Prostate gland (tissue), 2 donors: ENCODE measurements at places on chromosomes 1 and 21. TPM values are rescaled to one million over a fixed set of nuclear protein-coding genes. Genes with fewer than 3 reads are reported as not detected.

DNA sequence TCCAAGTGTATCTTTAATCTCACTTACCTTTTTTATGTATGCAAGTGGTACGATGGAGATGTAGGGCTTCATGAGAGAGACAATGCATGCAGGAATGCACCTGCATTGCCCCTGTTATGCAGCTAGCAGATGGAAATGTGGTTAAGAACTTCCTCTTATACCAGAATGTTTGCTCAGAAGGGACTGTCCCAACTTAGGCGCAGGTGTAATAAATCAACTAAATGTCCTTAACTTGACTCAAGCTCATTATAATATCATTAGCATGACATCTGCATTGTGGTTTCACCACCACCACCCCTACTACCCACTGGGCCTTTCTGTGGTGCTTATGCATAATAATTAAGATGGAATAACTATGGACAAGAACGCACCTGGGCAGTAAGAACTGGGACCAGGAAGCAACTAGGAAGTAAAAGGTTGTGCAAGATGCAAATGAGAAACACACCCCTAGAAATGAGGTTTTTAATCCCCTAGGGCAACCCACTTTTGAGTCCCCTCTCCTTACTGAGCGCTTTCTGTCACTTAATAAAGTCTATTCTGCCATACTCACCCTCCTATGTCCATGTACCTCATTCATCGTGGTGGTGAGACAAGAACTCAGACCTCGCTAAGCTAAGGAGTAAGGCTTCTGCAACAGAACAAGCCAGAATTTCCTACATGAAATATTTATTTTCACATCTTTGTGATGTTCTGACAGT lies 1103.3 kb upstream of the B3GALT2 start:
- DNase-seq: no peak
- H3K27ac ChIP-seq: no peak overlapping the region
- no peaks in the 10 kb centered on the region for H3K36me3 ChIP-seq
- no peak overlapping the region for H3K4me3 ChIP-seq
- H3K4me1 ChIP-seq: no peaks in the 10 kb centered on the region
- H3K27me3 ChIP-seq: no peaks in the 10 kb centered on the region

- peak; percentile 49 for DNase-seq
- no peaks in the 10 kb centered on the region for H3K27me3 ChIP-seq
- peak overlapping the region; percentile 97 for H3K27ac ChIP-seq
- H3K4me1 ChIP-seq: peaks cover 4% of the 10 kb centered on the region
- peak overlapping the region; percentile 55 for H3K4me3 ChIP-seq
- peaks cover 10% of the 10 kb centered on the region for H3K36me3 ChIP-seq
These were observed 1.1 kb downstream of the S100A11 start for GRCh38 chr1:152035539-152036266.

- DNase-seq: no peak
- H3K4me1 ChIP-seq: no peaks in the 10 kb centered on the region
- no peaks in the 10 kb centered on the region for H3K36me3 ChIP-seq
- no peaks in the 10 kb centered on the region for H3K27me3 ChIP-seq
These were observed 36.1 kb downstream of the BEND5 start for GRCh38 chr1:48740621-48741020.

DNA sequence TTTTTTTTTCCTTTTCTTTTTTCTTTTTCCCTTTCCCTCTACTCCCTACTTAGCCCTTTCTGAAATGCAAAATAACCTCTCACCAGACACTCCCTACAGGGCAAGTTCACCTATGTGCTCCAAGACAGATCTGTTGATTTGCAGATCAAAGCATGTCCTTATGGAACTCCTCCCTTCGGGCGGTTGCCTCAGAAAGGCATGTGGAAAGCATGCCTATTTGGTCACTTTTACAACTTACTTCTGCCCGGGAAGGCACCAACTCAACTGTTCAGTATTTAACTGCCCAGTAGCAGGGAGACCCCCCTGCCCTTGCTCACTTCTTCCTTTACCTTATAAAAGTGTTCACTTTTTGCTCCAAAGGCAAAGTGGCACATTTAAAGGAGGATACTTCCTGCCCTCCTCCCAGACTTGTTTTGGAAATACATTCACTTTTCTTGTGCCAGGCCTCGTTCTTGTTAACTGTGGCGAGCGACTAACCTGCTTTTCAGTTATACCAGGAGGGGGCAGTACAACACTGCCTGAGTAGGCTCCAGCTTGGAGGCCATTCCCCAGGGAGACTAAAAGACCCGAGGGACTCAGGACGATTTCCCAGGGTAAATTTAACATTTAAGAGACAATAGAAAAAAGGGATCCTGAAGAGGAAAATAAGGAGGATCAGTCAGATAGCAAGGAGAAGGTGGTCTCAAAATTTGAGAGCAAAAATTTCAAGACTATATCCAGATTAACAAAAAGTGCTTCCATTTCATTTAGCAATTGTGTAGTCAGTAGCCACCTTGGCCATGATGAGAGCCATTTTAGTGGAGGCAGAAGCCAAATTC lies 12.3 kb upstream of the SLAMF7 start:
- peak; percentile 68 for DNase-seq
- no peak overlapping the region for H3K4me3 ChIP-seq
- no peaks in the 10 kb centered on the region for H3K4me1 ChIP-seq

DNA sequence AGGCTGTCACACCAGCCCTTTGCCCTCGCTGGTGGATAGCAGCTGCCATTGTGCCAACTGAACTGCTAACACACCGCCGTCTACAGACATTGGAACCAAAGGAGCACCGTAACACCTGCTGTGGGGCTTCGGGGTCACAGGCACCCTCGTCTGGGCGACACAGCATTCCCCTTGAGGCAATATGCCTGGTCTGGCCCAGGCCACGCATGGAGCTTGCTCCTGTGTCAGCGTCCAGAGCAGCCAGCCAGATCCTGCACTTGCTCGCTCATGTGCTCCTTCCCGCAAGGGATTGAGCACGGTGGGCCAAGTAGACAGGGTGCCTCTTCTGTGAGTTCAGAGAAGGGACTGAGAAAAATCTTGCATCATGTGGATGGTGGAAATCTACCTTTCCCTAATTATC lies 314.6 kb upstream of the PLD5 start:
- H3K27ac ChIP-seq: no peak overlapping the region
- H3K4me3 ChIP-seq: no peak overlapping the region
- H3K36me3 ChIP-seq: no peaks in the 10 kb centered on the region
- DNase-seq: no peak
- H3K4me1 ChIP-seq: no peaks in the 10 kb centered on the region

- peak overlapping the region; percentile 52 for H3K27ac ChIP-seq
- no peaks in the 10 kb centered on the region for H3K27me3 ChIP-seq
- no peaks in the 10 kb centered on the region for H3K36me3 ChIP-seq
- no peak overlapping the region for H3K4me3 ChIP-seq
- peaks cover 12% of the 10 kb centered on the region for H3K4me1 ChIP-seq
- DNase-seq: peak; percentile 63
These were observed 3.2 kb downstream of the SLC25A33 start for GRCh38 chr1:9542430-9542829.

- DNase-seq: no peak
- H3K4me3 ChIP-seq: no peak overlapping the region
- H3K27me3 ChIP-seq: no peaks in the 10 kb centered on the region
These were observed 137.9 kb downstream of the DENND1B start for GRCh38 chr1:197637406-197637805.

DNA sequence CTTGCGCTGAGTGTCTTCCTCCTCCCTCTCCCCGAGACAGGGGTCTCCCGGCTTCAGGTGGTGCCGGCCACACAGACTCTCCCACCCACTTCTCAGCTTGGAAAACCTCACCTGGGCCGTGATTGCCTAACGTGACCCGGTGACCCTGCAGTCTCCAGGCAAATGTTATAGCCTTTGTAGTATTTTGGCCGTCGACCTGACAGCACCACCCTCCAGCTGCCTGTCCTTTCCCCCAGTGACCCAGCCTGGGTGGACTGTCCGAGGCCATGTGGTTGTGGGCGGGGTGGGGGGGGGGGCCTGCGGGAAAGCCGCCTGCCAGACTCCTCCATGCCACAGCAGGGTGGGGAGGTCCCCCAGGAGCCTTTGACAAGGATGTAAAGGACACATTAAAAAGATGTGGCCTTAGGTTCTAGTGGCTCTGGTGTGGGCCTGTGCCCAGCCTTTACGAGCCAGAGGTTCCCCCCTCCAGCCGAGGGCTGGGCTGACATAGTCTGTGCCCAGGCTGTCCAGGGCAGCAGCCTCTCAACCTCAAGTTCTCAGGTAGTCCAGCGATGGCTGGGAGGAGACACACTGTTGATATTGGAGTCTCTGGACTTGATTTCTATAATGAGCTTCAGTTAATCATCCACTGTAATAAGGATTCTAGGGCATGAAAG lies 8.1 kb downstream of the TOR3A start:
- H3K27me3 ChIP-seq: no peaks in the 10 kb centered on the region
- no peak overlapping the region for H3K4me3 ChIP-seq
- H3K27ac ChIP-seq: no peak overlapping the region
- no peaks in the 10 kb centered on the region for H3K4me1 ChIP-seq
- DNase-seq: no peak

- no peak for DNase-seq
- no peak overlapping the region for H3K27ac ChIP-seq
- H3K4me1 ChIP-seq: peaks cover 4% of the 10 kb centered on the region
- no peaks in the 10 kb centered on the region for H3K27me3 ChIP-seq
- H3K4me3 ChIP-seq: no peak overlapping the region
These were observed 3.7 kb upstream of the TMEM39B start for GRCh38 chr1:32068957-32069588.

GRCh38 chr1:161114556-161114955 lies 3.3 kb downstream of the PFDN2 start:
- DNase-seq: no peak
- peaks cover 10% of the 10 kb centered on the region for H3K4me1 ChIP-seq
- no peaks in the 10 kb centered on the region for H3K36me3 ChIP-seq
- H3K27ac ChIP-seq: no peak overlapping the region
- no peaks in the 10 kb centered on the region for H3K27me3 ChIP-seq
- no peak overlapping the region for H3K4me3 ChIP-seq

GRCh38 chr1:157095551-157095950 lies 4.1 kb downstream of the ETV3L start:
- no peak overlapping the region for H3K27ac ChIP-seq
- H3K4me1 ChIP-seq: no peaks in the 10 kb centered on the region
- H3K27me3 ChIP-seq: no peaks in the 10 kb centered on the region
- no peak overlapping the region for H3K4me3 ChIP-seq
- no peak for DNase-seq

DNA sequence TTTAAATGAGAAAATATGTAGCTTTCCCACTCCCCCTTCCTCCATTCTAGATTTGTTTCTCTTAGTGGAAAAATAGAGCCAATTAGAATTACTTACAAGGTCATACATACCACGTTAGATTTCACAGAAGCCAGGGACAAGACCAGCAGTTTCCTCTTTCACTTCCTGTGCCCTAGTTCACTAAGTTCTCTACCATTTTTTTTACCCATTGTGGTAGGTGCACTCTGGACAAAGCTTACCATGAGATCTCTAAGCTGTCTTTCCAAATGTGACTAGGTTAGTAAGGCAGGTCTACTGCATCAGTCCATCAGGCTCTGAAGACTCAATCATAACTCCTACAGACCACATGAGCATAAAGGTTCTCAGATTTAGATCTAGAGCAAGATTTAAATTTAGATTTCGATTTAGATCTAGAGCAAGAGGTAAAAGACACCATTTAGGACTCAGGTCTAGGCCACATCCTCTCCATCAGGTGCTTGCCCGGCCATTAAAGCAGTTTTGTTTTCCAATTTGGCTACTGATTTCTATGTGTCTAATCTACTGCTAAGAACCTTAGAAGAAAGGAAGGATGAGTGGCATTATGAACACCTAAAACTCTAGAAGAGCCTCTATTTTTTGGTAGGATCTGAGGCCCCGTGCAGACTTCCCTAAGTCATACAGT lies 235.3 kb downstream of the FAF1 start:
- H3K4me1 ChIP-seq: no peaks in the 10 kb centered on the region
- no peak for DNase-seq
- no peak overlapping the region for H3K4me3 ChIP-seq

- H3K4me3 ChIP-seq: no peak overlapping the region
- H3K27me3 ChIP-seq: no peaks in the 10 kb centered on the region
- no peak for DNase-seq
- no peak overlapping the region for H3K27ac ChIP-seq
- H3K4me1 ChIP-seq: no peaks in the 10 kb centered on the region
These were observed 45.3 kb downstream of the ZSCAN20 start for GRCh38 chr1:33517596-33518250.

GRCh38 chr21:36509973-36510664 lies 30.2 kb upstream of the CLDN14 start:
- H3K27ac ChIP-seq: peak overlapping the region; percentile 92
- H3K4me1 ChIP-seq: peaks cover 31% of the 10 kb centered on the region
- no peak overlapping the region for H3K4me3 ChIP-seq
- H3K36me3 ChIP-seq: no peaks in the 10 kb centered on the region

- peak overlapping the region; percentile 75 for H3K27ac ChIP-seq
- H3K4me1 ChIP-seq: peaks cover 8% of the 10 kb centered on the region
- no peaks in the 10 kb centered on the region for H3K27me3 ChIP-seq
- no peak overlapping the region for H3K4me3 ChIP-seq
- peak; percentile 93 for DNase-seq
- H3K36me3 ChIP-seq: no peaks in the 10 kb centered on the region
These were observed 138.6 kb upstream of the JUN start for GRCh38 chr1:58922302-58923089.

- H3K27me3 ChIP-seq: no peaks in the 10 kb centered on the region
- no peaks in the 10 kb centered on the region for H3K36me3 ChIP-seq
- DNase-seq: no peak
- H3K4me3 ChIP-seq: no peak overlapping the region
These were observed 267.7 kb upstream of the USP25 start for GRCh38 chr21:15462092-15462491.

CD101 gene
- 0.59 TPM for total RNA-seq

LRRC53 gene
- total RNA-seq: not detected

TMEM200B gene
- 13.0 TPM for total RNA-seq

BRINP3 gene
- total RNA-seq: 3.0 TPM

FCRL2 gene
- not detected for total RNA-seq

EDN2 gene
- total RNA-seq: 2.6 TPM

PGBD5 gene
- 8.8 TPM for total RNA-seq

MYOC gene
- total RNA-seq: 5.7 TPM

FMO3 gene
- 2.4 TPM for total RNA-seq

COA7 gene
- total RNA-seq: 4.4 TPM

TAL1 gene
- total RNA-seq: 1.0 TPM

AGTRAP gene
- 123 TPM for total RNA-seq

IKBKE gene
- total RNA-seq: 6.1 TPM

C1orf115 gene
- 79.4 TPM for total RNA-seq

RIMKLA gene
- total RNA-seq: 1.4 TPM
